Stimulated activated CD4-positive, alpha-beta T cell treated with anti-CD3 and anti-CD28 coated beads, Interleukin-2, amount 100 ng/mL, for 48 hours (primary cell): ENCODE measurements at places on chromosomes 7 and 10.

- DNase-seq, result no peak
These were observed 124.9 kb downstream of the ANLN start for GRCh38 chr7:36514289-36515243.

DNA sequence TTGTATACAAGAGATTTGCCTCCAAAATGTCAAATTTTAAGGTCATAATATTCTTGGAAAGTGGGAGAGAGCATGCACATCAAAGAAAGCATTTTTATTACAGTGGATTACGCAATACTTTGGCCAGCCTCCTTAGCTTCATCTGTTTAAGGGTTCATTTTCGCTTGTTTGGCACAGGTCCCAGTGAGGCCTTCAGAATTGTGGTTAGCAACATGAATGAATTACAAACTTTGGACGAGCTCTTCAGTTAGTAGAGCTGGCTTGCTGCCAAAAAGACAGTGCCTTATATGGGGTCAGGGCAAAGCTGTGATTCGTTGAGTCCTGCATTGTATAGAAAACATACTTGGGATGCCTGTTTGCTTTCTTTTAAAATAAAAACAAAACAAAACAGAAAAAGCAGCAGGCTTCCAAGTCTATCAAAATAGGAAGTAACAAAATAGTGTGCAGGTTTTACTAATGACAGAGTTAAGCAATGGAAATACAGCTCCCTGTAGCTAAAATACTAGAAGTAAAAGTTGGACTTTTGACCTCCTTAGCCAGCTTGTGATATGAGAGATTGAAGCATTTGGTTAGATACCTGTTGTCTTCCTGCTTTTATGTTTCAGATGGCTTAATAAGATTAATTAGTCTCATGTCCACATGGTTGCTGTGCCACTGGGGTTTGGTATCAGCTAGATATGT, 190.8 kb downstream of the MLLT10 start:
- DNase-seq, result peak; percentile 15

DNA sequence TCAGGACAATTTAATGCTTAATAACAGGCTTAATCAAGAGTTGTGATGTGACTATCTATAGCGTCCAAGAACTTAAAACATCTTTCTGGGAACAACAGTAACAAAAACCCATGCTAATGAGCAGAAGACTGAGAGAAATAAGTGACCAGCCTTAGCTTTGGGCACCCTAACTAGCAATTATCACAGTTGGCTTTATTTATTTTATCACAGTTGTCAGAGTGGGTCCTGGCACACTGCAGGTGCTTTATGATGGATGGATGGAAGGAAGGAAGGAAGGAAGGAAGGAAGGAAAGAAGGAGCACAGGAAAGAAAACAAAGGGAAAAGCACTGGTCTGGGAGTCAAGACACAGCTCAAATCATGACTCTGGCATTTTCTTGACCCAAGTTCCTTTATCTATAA, 181.1 kb downstream of the SKAP2 start:
- no peak for DNase-seq

- no peak for DNase-seq
These were observed 6.0 kb upstream of the ZRANB1 start for GRCh38 chr10:124935946-124936345.

GRCh38 chr7:50724526-50725520, 57.9 kb downstream of the GRB10 start:
- no peak for DNase-seq

GRCh38 chr7:116595063-116595462, 70.2 kb downstream of the CAV1 start:
- no peak for DNase-seq

DNA sequence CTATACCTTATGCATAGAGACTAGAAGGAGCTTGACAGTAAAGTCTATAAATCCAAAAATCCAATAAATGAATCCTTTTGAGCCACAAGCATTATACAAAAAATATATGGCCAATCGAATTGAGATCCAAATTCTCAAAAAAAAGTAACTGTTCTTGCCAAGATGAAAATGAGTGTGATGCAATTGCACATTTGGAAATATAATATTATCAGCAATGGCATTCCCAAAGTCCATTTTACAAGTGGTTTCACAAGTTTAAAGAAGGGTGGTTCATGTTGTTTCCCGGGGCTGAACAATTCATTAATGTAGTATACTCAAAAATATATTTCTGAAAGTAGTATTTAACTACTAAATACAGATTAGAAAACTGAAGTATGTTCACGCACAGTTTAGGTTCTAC, 7.3 kb downstream of the RP9 start:
- DNase-seq, result no peak

DNA sequence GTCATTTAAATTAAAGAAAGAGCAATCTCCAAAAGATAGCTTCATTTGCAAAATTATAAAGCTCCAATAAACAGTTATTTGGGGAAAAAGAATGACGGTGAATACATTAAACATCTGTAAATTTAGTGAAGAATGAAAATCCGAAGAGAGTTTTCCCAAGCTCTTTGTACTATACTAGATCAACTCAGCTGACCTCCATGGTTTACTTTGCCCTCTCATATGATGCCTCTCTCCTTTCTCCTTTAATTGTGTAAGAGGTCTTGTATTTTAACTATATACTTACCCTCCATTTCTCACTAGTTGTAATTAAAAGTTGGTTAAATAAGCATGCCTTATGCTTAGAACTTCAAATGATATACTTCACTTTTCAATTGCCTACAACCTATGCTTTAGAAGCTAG, 125.8 kb downstream of the CACNA2D1 start:
- DNase-seq, result no peak

GRCh38 chr10:34008656-34009055, 674.2 kb upstream of the NRP1 start:
- no peak for DNase-seq

DNA sequence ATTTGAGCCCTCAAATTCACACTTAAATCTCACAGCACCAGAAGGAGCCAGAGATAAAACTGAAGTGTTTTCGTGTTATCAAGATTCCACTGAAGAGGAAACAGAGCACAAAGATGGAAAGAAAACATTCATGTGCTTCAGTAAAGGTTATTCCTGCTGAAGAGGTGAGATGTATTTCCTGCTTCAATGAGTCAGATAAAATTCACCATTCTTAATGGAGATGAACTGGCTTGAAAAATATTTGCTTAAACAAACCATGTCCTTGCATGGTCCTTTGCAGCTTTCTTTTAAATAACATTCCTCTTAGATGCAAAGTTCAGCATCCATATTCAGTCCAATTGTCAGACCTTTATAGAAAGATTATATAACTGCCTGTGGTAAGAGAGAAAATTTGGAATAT, 294.2 kb downstream of the IPMK start:
- no peak for DNase-seq

DNA sequence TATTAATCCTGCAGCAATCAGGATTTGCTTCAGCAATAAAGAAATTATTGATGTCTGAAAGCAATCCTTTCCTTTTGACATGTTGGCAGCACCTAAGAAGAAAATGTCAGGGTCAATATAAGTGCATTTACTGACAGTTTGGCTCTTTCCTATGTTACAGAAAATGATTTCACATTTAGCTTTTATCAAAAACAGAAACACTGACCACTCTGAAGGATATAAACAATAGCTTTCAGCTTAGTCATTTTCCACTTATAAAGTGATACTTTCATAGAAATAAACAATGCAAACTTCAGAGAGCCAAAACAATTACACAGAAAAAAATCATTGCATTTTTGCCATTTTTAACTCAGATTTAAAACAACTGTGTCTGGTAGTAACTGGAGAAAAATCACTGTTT, 325.6 kb upstream of the KAT6B start:
- no peak for DNase-seq

DNA sequence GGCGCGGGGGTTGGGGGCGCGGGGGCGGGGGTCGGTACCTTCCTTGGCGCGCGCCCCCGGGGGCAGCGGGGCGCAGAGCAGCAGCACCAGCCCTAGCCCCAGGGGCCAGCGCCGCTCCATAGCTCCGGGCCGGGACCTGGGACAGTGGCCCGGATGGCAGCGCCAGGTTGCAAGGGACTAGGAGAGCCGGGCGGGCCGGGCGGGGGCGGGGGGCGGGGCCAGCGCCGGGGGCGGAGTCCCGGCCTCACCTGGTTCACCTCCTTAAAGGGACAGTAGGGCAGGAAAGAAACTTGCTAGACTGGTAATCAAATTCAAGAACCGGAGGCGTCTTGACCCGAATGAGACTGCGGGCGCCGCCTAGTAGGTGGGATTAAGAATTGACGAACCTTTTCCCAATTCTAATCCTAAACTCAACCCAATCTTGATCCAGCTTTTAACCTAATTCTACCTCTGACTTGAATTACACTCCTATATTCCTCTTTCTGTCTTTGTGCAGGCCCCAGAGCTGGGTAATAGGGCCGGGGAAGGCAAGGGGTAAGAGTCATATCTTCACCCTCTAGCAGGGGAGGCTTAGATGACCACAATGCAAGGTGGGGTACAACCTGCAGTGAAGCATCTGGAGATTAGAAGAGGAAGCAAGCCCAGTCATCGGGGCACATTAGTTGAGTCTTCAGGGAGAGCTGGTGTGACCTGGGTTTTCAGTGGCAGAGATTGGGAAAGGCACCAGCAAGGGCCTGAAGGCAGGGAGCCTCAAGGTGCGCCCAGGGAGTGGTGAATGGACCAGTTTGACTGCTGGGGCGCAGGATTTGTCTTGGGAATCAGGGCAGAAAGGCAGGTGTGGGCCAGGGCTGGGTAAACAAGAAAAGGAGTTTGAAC, at the start of gene EPHA1:
EPHA1 (minus strand) TSS at position 171 of the 876 bp plus-strand sequence; CDS start at position 120, 51 bp downstream.
- DNase-seq, result no peak

DNA sequence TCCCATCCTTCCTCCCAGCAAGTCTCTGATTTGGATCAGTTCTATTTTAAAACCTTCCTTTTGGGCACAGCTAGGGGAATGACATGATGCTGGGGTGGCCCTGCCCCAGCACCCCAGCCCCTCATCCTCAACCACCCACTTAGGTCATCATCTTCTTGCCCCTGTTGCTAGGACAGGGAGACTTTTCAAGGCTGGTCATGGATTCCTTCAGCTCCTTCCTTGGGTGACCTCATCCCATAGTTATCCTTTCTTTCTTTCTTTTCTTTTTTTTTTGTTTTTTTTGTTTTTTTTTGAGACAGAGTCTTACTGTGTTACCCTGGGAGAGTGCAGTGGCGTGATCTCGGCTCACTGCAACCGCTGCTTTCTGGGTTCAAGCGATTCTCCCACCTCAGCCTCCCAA, 127.2 kb downstream of the WDFY4 start:
- no peak for DNase-seq

GRCh38 chr7:106768324-106768751, 96.7 kb upstream of the PIK3CG start:
- DNase-seq, result no peak

DNA sequence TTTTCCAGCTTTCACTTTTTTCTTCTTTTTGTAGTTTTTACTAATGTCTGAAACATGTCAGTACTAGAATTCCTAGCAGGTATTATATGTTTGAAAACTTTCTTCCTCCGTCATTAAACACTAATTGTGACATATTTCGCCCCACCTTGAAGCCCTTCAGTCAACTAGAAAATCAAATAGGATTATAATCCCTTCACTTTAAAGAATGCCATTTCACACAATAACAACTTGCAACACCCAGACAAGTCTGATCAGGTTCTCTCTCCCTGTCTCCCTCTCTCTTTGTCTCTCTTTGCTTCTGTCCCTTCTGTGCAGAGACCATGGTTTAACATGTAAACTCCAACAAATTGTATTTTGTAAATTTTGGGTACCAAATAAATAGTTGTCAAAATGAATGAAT, 373.5 kb downstream of the SEMA3D start:
- DNase-seq, result no peak

DNA sequence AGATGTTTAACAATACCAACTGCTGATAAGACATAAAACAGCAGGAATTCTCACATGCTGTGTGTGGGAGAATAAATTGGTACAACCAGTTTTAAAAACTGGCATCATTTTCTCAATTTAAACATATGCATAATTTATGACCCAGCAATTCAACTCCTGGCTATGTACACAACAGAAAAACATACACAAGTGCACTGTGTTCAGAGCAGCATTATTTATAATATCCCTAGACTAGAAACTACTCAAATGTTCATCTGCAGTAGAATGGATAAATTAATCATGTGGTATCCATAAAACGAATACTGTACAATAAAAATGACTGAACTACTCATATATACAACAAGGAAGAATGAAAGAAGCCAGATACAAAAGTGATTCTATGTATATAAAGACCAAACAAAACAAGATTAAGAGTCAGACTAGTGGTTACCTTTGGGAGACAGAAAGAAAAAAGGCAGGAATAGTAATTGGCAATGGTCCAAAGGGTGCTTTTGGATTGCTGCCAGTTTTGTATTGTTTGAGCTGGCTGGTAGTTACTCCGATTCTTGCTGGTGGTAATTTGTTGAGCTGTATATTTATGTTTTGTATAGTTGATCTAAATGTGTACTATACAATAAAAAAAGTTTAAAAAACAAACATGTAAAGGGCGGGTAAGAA, 306.0 kb downstream of the TFEC start:
- no peak for DNase-seq

- peak; percentile 77 for DNase-seq
These were observed 139.2 kb downstream of the USP6NL start for GRCh38 chr10:11472158-11472753.

- DNase-seq, result peak; percentile 71
These were observed 9.9 kb upstream of the EPHB4 start for GRCh38 chr7:100837099-100837836.

DNA sequence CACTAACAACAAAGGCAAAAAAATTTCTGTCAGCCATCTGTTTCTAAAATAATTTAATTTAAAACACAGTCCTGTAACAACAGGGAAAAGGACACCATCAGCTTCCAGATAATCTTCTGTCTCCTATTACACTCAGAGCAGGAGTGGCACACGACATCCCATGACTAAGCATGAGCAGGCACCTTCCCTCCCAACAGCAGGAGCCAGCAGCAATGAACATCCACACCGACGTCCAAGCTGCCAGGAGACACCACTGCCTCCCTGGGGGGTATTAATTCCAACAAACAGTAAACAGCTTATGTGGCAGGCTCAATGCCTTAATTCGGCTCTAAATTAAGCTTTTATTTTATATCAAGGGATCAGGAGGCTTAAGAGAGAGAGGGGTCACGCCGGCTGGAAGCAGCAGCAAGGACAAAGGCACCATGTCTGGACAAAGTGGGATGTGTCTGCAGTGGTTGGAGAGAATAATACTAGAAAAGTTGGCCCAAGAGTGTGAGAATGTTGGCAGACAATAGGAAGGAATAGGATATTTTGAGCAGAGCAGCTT, 45.7 kb downstream of the KIAA1549 start:
- DNase-seq, result no peak

- DNase-seq, result no peak
These were observed 2.4 kb downstream of the ZNF467 start for GRCh38 chr7:149770728-149771636.

DNA sequence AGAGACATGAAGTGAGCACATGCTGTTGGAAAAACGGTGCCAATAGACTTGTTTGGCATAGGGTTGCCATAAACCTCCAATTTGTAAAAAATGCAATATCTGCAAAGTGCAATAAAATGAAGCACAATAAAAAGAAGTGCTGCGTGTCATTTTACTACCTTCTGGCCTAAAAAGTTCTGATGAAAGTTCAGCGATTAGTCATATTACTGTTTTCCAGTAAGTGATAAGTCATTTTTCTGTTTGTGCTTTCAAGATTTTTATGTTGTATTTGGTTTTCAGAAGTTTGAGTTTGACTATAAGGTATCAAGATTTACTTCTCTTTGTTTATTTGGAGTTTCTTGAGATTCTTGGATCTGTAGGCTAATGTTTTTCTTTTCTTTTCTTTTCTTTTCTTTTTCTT, 16.8 kb downstream of the AOAH start:
- DNase-seq, result no peak
